ENCODE measurements at places on chromosomes 4 and X. TPM values are rescaled to one million over a fixed set of nuclear protein-coding genes. Genes with fewer than 3 reads are reported as not detected.
A peak's percentile ranks its signal among the peaks of the same experiment; 100 is the strongest.

GRCh38 chrX:112844250-112844649 lies 3.6 kb upstream of the AMOT start:
- H3K4me3 ChIP-seq: no peak overlapping the region
- no peaks in the 10 kb centered on the region for H3K36me3 ChIP-seq
- H3K4me1 ChIP-seq: peaks cover 5% of the 10 kb centered on the region
- H3K27me3 ChIP-seq: peaks cover 4% of the 10 kb centered on the region

The MAGEC2 gene
- total RNA-seq: not detected

The KCNIP4 gene
- total RNA-seq: not detected

The SPON2 gene
- total RNA-seq: 10.5 TPM

DNA sequence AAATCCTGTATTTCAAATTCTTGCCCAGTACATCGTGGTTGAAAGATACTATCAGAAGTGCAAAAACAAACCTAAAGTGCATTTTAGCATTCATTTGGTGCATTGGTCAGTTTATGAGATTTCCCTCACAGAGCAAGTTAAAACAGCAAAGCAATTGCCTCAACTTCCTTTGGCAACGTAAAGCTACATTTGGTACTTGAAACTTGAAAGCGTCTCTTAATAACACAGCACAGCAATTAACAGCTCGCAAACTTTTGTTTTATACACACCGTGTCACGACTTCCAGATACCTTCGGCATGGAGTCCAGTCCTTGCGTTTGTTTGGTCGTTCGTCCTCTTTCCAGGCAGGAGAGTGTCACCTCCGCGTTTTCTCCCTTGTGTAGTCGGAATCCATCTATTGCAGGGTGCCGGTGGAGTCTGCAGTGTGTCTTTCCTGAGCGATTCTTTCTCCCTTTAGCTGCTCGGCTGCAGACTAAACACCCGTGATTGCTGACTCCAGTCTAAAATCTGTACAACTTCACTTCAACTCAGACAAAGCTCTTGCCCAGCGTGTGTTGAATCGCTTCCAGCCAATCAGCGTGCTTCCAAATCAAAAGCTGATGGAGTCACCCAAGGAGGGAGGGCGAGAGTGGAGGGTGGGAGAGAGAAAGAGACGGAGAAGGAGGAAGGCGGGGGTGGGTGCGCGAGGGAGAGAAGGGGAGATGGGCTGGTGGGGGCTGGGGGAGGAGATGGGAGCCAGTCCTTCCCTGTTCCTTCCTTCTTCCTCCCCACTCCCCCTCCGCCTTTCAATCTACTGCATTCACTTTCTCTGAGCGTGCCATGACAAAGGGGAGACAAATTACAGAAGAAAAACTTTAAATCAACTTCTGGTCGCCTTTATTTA lies at the start of gene PCDH18:
Gene PCDH18 (minus strand): TSS at position 509 of the 883 bp plus-strand sequence. CDS start 406 bp downstream, at position 103.
- no peaks in the 10 kb centered on the region for H3K36me3 ChIP-seq
- H3K27me3 ChIP-seq: no peaks in the 10 kb centered on the region
- no peaks in the 10 kb centered on the region for H3K4me1 ChIP-seq
- H3K4me3 ChIP-seq: no peak within 1 kb of the TSS
- peak; percentile 1 for DNase-seq

GRCh38 chr4:88010966-88011365 lies 3.5 kb downstream of the PKD2 start:
- DNase-seq: no peak
- peaks cover 24% of the 10 kb centered on the region for H3K4me1 ChIP-seq
- peaks cover 14% of the 10 kb centered on the region for H3K27me3 ChIP-seq
- H3K4me3 ChIP-seq: no peak overlapping the region

DNA sequence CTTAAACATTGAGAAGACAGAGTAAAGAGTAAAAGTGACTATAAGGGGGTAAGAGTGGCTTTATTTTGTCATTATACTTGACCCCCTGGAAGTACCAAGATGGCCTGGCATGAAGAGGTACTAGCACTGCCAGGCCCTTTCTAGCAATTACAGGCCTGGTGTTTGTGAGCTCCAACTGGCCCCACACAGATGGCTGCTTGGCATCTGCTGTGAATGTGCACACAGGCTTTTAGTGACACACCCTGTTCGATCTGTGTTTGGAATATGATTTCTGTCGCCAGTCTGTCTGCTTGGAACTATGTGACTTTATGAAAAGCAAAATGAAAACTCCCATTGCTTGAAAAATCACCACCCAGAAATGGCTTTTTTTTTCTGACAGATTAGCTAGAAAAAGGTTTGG lies 123.3 kb downstream of the CLCN4 start:
- H3K27ac ChIP-seq: no peak overlapping the region
- no peak overlapping the region for H3K4me3 ChIP-seq
- no peaks in the 10 kb centered on the region for H3K27me3 ChIP-seq
- DNase-seq: no peak
- H3K36me3 ChIP-seq: no peaks in the 10 kb centered on the region

The FABP2 gene
- total RNA-seq: not detected

GRCh38 chr4:113539408-113539807 lies 222.1 kb downstream of the CAMK2D start:
- peak; percentile 30 for DNase-seq

DNA sequence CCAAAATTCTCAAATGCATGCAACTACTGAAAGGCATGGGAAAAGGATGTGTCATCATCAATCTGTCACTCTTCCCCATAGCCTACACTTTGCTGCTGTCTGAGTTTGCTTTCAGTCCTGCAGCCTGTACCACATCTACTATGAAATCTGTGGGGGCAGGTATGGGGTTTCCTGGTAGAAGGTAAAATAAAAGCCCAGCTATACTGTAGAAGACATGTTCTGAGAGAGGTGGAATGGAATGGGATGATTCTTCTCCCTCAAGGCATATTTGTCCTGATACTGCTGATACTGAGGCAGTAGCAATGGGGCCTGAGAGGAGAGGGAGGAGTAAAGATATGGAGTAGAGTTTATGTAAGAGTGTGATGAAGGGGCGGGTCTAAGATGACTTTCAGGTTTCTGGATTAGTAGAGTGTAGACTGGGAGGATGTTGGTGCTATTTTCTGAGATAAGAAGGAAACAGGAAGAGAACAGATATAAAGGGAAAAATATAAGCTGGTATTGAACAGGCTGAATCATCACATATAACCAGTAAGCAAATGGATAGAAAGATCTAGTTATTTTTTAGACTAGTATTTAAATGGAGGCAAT lies 38.7 kb upstream of the GYPA start:
- peaks cover 2% of the 10 kb centered on the region for H3K27me3 ChIP-seq
- no peaks in the 10 kb centered on the region for H3K36me3 ChIP-seq
- peak; percentile 3 for DNase-seq
- no peak overlapping the region for H3K4me3 ChIP-seq
- H3K4me1 ChIP-seq: peaks cover 14% of the 10 kb centered on the region
- no peak overlapping the region for H3K27ac ChIP-seq

The STATH gene
- not detected for total RNA-seq

Data from activated CD8-positive, alpha-beta T cell treated with anti-CD3 and anti-CD28 coated beads for 36 hours (primary cell).